ENCODE measurements at places on chromosomes 6 and 20. TPM values are rescaled to one million over a fixed set of nuclear protein-coding genes. Genes with fewer than 3 reads are reported as not detected.

The TRIM40 gene
- not detected for total RNA-seq

The HLA-DMA gene
- total RNA-seq, result 2.2 TPM

The ESR1 gene
- 0.33 TPM for total RNA-seq

The SLC17A2 gene
- not detected for total RNA-seq

The CRYBG1 gene
- total RNA-seq, result 78.5 TPM

The SLC22A23 gene
- total RNA-seq, result 49.3 TPM

The AVP gene
- not detected for total RNA-seq

The GPLD1 gene
- total RNA-seq, result 0.33 TPM

The UBE2V1 gene
- total RNA-seq, result 54.8 TPM

The CLDN20 gene
- not detected for total RNA-seq

The TMEM244 gene
- total RNA-seq, result not detected

The DEFB119 gene
- not detected for total RNA-seq

The TRAPPC3L gene
- 1.5 TPM for total RNA-seq

The TRIM15 gene
- not detected for total RNA-seq

The CUTA gene
- 81.4 TPM for total RNA-seq

The TFAP2C gene
- total RNA-seq, result 12.8 TPM

The PCSK2 gene
- total RNA-seq, result not detected

The PRND gene
- total RNA-seq, result not detected

The CTCFL gene
- total RNA-seq, result not detected

The ARMH2 gene
- total RNA-seq, result not detected
